GOT3 (cell line): ENCODE measurements at places on chromosomes 16 and 17.

GRCh38 chr16:11319529-11320146 lies 25.6 kb upstream of the RMI2 start:
- DNase-seq: no peak

DNA sequence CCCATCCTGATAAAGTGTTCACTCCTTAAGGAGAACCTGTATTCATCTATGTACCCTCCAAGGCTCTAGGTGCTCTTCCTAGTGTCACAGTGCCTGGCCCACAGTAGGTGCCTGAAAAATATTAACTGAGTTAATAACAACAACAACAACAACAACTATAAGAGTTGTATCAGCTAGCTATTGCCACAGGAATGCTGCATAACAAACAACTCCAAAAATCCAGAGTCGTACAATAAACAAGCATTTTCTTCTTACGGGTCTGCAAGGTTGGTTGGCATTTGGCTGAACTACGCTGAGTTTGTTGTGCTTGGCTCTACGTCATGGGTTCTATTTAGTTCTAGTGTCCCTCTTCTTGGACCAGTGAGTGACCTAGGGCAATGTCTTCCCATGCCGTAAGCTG lies 29.2 kb downstream of the TMC5 start:
- DNase-seq: no peak

DNA sequence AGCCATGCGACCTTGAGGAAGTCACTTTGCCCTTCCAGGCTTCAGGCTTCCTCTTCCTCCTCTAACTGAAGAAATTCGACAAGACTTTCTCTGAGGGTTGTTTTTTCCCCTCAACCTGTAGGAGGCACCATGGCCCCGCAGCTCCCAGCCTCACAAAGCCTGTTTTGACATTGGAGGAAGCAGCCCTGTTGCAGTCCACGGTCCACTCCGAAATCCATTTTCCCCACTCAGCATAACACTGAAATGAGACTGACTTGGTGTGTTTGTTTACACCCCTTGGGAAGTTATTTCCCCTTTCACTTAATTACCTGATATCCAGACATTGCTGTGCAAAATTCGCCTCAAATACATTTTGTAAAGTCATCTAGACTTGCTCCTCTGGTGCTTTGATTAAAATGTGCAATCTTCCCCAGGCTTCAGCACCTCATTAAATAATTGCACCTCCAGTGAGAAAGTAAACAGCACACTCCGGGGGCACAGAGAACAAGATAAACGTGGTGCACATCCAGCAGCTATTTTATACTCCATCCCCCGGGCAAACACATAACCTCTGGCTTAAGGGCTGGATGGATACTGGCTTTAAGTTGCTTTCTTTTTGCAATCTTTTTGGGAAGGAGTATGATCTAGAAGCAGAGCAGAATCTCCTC lies 41.4 kb upstream of the PIRT start:
- no peak for DNase-seq

DNA sequence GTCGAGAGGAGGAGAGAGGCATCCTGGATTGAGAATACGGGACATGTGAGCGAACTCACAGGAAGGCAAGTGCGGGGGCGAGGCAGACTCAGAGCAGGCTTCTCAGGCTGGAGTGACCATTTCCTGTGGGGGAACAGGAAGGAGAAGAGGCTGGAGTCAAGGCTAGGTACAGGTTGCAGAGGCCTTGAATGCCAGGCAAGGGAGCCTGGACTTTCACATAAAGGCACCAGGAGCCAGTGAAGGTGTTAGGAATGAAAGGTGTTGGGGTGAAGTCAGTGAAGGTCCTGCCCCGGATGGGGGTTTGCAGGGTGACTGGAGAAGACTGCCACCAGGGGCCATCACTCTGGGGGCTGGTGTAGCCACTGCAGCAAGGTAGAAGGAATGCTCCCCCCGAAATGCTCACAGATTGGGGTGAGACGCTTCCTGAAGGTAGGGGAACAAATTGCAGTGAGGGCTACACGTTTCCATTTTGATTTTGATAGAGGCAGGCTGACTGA lies 5.3 kb upstream of the GPRC5C start:
- DNase-seq: no peak

DNA sequence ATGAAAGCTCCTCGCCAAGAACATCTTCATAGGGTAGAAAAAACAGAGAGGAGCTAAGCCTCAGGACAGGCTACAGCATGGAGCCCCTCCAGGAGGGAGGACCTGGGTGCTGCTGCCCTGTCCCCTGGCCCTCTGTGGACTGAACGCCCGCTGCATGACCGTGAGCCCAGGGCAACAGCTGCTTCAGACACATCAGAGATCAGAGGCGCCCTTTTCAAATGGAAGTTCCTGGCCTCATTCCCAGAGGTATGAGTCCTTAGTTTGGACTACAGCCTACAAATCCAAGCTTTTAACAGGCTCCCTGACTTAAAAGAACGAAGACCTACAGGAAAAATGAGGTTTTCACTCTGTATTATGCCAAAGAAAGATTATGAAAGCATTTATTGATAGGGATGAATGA lies 48.5 kb downstream of the ZNF18 start:
- no peak for DNase-seq

GRCh38 chr17:62790564-62790986 lies 17.5 kb downstream of the MARCHF10 start:
- no peak for DNase-seq

DNA sequence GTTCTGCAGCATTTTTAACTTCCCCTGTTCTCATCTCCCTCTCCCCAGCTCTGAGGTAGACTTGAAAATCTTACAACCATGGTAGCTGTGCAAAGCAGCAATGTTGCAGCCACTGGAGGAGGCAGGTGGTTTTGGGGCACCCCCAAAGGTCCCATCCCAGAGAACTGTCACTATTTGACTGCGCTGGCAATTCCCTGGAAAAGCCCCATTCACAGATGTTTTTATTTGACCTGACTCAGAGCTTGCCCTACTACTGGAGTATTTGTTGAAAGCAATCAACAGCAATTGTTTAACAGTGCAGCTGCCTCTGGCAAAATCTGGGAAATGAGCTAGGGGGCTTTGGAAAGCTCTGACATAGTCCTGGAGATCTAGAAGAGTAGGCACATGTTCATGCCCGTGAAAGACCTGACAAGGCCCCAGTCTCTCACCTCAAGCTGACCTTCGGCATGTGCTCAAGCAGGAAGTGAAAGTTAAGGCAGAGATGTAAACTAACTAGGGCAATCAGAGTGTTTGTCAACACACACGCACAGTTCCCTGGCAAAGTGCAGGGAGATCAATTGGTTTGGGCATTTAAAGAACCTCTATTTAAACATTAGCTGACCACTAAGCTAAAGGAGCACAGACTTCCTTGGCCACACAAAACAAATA lies 19.7 kb upstream of the PIK3R5 start:
- DNase-seq: no peak

DNA sequence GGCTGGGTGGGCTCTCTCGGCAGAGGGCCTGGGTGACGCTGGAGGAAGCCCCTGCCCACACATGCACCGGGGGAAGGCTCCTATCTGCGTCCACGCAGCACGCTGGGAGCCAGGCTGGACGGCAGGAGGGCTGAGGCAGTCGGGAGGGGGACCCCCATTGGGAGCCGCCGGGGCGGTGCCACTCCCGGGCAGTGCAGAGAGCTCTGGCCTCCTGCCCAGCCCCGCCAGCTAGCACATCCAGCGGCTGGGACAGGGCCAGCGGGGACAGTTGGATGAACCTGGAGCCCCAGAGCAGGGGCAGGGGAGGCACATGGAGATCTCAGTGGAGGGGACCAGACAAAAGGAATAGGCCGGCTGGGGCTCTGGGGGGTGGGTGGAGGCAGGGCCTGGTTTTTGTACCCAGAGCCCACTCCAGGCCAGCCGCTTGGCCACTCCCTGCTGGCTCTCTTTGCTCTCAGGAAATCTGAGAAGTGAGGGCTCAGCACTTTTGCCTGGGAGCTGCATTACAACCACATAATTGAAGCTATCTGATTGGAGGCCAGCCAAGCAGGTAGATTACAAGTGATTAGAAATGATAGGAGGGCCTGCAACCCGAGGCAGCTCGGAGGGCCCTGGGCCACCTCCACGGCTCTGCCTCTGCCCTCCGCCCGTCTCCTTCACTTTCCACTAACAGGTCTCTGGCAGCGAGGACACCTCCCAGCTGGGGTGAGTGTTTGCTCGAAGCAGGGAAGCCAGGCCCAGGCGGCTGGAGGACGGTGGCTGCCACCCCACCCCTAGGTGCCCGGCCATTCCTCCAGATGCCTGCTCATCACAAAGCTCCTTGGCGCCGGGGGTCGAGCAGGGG lies 40.1 kb downstream of the ENGASE start:
- no peak for DNase-seq

GRCh38 chr17:11559601-11560000 lies 38.7 kb upstream of the DNAH9 start:
- DNase-seq: no peak

GRCh38 chr16:71867939-71868338 lies 16.0 kb downstream of the ZNF821 start:
- DNase-seq: no peak

DNA sequence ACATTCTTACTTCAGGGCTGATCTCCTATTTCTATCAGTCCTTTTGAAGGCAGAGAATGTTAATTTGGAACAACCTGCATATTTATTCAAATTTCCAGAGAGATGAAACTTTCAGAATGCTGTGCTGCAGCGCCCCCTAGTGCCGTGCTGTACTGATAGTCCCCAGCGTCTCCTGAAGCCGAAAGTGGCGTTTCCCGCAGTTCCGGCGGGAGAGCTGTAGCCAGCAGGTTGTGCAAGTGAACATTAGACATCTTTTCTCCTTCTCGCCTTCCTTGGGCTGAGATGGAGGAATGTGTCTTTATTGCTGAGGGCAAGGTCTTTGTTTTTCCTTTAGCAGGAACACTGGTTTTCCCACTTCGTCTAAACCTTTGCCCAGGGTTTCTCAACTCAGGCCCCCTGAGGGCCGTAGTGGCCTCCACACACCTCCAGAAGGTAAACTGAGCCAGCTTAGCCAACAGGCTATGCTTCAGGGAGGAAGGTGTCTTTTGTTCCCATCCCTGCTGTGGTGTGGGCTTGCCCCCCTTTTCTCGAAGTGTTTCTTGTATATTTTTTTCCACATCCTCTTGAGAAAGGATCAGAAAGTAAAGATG lies 26.4 kb downstream of the USP10 start:
- no peak for DNase-seq

- no peak for DNase-seq
These were observed 44.8 kb downstream of the RNF135 start for GRCh38 chr17:31015639-31016038.

DNA sequence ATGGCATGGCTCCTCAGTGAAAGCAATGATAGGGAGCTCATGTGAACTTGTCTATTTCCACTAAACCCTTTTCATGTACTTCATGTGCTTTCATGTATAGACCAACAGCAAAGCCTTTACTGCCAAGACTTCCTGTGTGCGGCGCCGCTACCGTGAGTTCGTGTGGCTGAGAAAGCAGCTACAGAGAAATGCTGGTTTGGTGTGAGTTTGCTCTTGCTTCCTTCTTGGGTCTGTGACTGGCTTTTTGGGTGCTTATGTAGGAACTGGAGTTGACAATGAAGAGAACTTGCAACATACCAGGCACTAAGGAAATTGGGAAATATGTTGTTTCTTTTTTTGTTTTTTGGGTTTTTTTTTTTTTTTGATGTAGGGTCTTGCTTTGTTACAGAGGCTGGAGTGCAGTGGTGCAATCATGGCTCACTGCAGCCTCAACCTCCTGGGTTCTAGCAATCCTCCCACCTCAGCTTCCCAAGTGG lies 5.7 kb downstream of the SNX11 start:
- no peak for DNase-seq

GRCh38 chr16:12565423-12565822 lies 238.3 kb downstream of the CPPED1 start:
- no peak for DNase-seq

GRCh38 chr17:19322129-19322505 lies 40.4 kb downstream of the B9D1 start:
- no peak for DNase-seq

- no peak for DNase-seq
These were observed 164.7 kb upstream of the CACNG5 start for GRCh38 chr17:66670206-66670605.

DNA sequence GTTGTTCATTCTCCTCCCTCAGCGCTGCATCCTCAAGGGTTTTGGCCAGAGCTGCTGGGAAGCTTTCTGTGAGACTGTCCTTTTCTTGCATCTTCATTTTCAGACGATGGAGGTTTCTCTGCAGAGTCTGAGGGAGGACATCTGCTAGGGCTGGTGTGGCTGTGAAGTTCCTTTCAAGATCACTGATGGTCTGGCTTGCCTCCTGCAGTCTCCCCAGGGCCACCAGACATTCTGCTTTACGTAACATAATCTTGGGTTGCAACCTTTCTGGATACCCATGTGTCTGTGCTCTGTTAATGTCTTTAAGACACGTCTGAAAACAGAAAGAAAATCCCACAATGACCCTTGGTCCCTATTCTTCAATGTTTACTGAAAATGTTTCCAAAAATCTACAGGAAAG lies 29.0 kb downstream of the SMYD4 start:
- no peak for DNase-seq

GRCh38 chr17:79821331-79822095 lies 17.7 kb downstream of the CBX4 start:
- DNase-seq: no peak

DNA sequence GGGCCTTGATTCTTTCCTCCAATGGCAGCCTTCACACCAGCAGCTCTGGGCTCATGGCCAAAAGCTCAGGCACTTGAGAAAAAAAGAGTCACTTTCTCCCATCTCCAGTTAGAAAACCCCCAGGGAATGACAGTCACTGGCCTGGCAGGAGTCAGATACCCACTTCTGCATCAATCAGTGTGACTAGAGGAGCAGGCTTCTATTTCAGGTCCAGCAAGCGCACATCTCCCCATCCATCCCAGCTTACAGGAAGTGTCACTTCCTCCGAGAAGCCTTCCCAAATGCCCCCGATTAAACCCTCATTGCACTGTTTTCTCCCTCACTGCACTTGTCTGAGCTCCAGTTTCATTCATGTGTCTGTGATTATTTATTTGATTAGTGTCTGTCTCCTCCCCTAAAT lies 30.4 kb upstream of the CCL1 start:
- DNase-seq: no peak

- no peak for DNase-seq
These were observed 23.4 kb downstream of the ACSM1 start for GRCh38 chr16:20673882-20674683.

DNA sequence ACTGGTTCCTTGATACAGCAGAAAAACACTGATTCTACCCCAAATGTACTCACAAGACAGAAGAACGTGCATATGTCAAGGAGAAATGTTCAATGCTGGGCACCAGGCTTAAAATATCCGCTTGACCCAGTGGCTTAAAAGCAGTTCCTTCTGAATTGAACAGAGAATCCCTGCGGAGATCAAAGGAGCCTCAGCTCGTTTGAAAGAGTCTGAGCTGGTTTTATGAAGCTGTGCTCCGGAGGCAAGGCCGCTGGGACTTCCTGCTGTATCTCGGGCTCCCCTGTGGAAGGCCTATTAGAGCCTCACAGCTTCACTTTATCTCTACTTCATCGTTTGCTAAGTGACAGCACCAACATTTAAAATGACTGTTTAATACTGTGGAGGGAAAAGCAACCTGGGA lies 2.2 kb downstream of the LMF1 start:
- no peak for DNase-seq
